Activated naive CD4-positive, alpha-beta T cell treated with anti-CD3 and anti-CD28 coated beads for 36 hours (primary cell): ENCODE measurements at places on chromosomes 16 and 17. TPM values are rescaled to one million over a fixed set of nuclear protein-coding genes. Genes with fewer than 3 reads are reported as not detected.

KRTAP3-1 gene
- total RNA-seq: not detected

ZDHHC1 gene
- total RNA-seq: 0.32 TPM

- DNase-seq: no peak
Measured at GRCh38 chr17:43020030-43020621, 2.1 kb downstream of the VAT1 start.

DNA sequence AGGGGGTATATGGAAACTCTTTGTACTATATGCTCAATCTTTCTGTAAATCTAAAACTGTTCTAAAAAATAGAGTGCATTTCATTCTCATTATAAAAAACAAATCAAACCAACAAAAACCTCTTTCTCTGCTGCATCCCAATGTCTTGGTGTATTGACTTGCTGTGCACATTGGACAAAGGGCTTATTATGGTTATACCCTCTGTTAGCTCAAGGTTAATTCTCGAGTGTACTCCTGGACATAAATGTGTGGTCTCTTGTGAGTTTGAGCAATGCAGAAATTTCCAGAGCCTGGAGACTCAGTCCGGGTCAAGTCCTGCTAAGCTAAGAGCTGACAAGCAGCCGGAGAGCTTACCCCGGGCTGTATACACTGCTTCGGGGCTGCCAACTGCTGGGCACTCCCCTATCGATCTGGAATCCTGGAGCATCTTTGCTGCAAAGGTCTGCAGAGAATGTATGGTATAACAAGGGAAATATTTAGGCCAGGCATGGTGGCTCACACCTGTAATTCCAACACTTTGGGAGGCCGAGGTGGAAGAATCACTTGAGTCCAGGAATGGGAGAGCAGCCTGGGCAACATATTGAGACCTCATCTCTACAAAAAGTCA lies 66.2 kb upstream of the BRD7 start:
- DNase-seq: no peak

GRCh38 chr17:43010667-43011308 lies 4.2 kb downstream of the IFI35 start:
- no peak for DNase-seq

KIF1C gene
- 31.1 TPM for total RNA-seq

DNA sequence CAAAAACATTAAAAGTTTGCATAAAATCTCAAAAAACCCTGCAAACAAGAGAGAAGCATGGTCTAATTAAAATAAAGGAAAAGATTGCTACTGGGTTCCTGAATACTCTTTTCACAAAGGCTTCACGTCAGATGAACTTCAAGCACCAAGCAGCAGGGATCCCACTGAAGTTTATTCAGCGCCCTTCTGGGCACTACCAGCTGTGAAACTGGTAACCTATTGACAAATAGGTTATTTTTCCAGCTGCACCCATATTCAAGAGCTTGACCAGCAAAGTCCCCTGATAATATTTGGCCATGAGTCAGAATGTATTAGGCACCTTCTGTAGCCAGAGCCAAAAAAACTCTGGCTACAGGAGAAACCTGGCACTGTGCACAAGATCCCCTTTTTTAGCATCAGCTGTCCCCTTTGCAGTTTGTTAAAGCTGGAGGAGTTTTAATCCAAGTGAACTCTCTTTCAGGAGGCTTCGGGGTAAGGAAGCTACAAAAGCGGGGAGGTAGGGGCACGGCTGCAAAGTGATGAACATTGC lies 60.3 kb downstream of the GRIN2A start:
- no peak for DNase-seq

GAST gene
- total RNA-seq: not detected

DNA sequence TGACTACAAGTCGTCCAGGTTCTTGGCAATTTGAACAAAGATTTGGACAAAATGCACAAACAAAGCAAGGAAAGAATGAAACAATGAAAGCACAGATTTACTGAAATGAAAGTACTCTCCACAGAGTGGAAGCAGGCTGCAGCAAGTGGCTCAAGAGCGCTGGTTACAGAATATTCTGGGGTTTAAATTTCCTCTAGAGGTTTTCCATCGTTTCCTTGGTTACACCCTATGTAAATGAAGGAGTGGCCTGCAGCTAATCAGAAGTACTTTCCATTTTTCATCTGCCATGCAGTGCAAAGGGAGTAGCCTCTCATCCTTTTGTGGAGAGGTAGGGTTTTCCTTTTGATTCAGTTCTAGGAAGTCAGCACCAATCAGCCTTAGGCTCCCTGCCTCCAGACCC lies 11.8 kb downstream of the STXBP4 start:
- DNase-seq: no peak

COX10 gene
- total RNA-seq: 29.9 TPM

DNA sequence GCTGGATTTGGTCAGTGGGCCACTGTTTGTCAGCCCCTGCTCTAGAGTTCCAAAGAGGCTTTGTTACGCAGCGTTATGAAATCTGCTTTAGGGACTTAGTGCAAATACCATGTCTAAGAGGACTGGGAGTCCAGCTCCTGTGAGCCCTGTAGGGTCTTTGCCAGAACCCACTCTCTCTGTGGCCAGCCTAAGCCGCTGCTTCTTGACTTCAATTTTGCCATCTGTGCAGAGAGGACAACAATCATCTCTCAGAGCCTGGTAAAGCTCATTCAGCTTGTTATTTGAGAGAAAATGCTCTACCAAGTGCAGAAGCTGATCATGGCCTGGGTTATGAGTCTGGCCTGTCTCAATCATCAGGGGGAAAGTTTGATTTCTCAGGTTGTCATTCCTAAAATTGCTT lies 17.9 kb downstream of the CA10 start:
- no peak for DNase-seq
